ENCODE measurements at places on chromosomes 7 and 10.
A peak's percentile ranks its signal among the peaks of the same experiment; 100 is the strongest.

- no peak for DNase-seq
Measured at GRCh38 chr7:14886533-14886932, 16.0 kb downstream of the DGKB start.

- no peak for DNase-seq
Measured at GRCh38 chr10:76631884-76632766, 1005.5 kb downstream of the KCNMA1 start.

DNA sequence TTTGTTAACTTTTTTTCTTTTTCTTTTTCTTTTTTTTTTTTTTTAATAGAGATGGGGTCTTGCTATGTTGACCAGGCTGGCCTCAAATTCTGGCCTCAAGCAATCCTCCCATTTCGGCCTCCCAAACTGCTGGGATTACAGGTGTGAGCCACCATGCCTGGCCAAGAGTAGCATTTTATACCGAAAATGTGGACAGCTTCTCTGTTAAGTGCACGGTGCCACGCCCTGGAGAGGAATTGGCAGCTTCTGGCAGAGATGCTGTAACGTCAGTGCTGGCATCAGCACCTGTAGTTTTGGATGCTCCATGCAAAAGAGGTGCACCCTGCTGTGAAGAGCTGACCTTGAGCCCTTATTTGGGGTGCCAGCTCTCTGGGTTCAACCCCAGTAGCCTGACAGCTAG is 18.2 kb downstream of the IL15RA start:
- DNase-seq = no peak

GRCh38 chr10:86715156-86715795 is 41.1 kb upstream of the BMPR1A start:
- DNase-seq = peak; percentile 44

GRCh38 chr10:6244510-6244909 is 41.8 kb downstream of the PFKFB3 start:
- no peak for DNase-seq

GRCh38 chr7:2437537-2438148 is 34.2 kb downstream of the CHST12 start:
- DNase-seq = no peak

DNA sequence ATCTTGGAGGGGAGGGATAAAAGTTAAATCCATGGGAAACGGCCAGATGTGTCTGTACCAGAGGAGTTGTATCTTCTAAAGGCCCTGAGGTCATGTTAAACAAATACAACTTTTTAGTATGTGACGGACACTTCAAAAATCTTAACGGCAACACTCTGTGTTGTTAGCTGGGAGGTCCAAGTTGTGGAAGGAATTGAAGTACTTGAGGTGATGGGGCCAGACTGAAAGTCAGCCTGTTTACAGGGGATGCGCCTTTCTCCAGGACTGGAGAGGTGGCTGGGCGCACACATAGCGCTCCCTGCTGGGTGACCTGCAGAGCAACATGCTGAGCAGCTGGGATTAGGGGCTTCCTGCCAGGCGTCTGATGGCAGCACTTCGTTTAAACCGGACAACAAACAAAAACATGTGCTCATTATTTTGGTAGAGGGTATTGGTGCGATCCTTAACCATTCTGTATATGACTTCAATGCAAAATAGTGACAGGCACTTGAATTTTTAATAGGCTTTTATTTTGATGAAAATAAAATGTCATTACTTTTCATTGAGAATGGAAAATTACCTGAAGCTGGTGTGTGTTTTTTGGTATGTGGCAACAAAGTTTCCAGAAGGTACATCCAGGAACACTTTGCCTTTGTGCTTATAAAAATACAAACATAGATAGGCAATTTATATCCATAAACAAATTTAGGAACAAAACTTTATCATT is 198.2 kb downstream of the MLLT10 start:
- no peak for DNase-seq

GRCh38 chr10:22927166-22927565 is 687 bp upstream of the ARMC3 start:
- DNase-seq = no peak

DNA sequence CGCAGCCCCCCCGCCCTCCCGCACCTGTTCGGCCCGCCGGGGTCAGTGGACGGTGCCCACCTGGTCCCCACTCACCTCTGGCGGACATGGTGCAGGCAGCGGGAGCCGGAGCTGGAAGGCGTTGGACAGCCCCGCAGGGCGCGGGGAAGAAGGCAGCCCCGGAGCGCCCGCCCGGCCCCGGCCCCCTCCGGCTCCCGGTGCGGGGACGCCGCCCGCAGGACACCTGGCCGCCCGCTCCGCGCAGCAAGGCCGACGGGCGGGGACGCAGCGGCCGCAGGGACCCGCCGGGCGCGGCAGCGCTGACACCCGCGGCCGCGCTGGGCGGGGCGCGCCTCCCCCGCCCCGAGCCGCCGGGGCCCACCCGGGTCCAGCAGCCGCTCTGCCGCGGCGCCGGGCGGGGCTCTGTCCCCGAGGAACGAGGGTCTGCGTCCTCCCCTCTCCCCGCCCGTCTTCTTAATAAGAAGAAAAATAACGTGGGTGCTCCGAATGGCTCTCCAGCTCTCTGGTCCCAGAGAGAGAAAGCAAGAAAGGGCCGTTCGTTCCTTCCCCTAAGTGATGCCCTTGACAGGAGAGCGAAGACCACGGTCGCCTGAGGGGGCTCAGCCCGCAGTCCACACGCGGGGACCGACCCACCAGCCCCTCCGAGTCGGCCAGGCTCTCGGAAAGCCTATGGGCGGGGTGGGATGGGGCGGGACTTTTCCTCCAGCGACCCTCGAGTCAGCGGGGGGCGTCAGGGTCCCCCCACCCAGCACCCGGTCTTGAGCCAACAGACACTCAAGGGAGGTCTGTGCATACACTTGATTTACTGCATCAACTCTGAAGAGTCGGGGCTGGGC is 53.4 kb upstream of the FHIP2A start:
- DNase-seq = no peak

Data from HL-60 (cell line).